ENCODE measurements at places on chromosomes 16 and 17.
A peak's percentile ranks its signal among the peaks of the same experiment; 100 is the strongest.

GRCh38 chr16:18829251-18829650 is 27.9 kb upstream of the ARL6IP1 start:
- DNase-seq = no peak

DNA sequence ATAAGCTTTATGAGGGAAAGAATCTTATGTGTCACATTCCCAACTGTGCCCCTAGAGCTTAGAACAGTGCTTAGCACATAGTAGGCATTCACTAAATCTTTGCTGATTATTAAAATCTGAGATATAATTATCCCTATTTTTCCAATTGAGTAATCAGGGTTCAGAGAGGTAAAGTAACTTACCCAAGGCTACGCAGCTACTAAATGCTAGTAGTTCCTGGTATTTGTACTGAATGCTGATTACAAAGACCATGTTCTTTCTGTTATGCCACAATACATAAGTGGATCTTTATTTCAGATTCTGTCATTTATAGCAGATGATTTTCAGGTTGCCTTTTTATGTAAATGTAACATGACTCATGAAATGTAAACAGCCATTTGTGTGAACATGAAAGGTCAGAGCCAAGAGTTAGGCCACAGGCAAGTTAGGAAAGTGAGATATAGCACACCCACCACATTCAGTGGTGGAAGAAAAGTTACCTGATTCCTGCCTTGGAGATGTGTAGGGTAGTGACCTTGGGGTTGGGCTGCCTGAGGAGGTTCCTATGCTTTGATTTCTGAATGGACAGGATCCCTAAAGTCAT is 77.2 kb downstream of the FTO start:
- DNase-seq = no peak

DNA sequence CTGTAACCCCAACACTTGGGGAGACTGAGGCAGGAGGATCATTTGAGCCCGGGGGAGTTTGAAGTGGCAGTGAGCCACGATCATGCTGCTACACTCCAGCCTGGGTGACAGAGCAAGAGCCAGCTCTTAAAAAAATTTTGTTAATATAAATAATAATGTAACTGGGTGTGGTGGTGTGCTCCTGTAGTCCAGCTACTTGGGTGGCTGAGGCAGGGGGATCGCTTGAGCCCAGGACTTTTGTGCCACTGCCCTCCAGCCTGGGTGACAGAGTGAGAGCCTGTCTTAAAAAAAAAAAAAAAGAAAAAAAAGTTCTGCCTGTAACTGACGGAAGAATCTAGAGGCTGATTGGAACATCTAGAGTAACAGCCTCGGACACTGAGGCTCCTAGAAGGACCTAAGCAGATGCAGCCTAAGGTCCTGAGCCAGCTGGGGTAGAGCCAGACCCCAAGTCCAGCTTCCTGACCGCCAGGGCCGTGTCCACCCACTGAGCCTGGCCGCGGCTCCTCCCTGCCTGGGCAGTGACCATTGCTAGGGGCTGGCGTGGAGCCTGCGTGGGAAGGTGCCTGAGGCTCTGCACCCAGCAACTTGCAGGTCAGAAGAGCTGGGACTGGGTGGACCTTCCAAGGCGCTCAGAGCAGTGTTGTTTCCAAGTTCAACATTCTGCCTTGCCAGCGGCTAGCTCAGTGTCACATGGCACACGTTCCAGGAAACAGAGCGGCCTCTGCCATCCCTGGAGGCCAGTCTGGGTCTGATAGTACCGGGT is 209.4 kb upstream of the CIBAR2 start:
- peak; percentile 69 for DNase-seq

- DNase-seq = no peak
These were observed 36.3 kb upstream of the PRSS54 start for GRCh38 chr16:58331024-58331707.

- DNase-seq = no peak
These were observed 163.2 kb downstream of the WSCD1 start for GRCh38 chr17:6233339-6233738.

GRCh38 chr17:40062329-40063186 is at the start of gene THRA:
TSS of gene THRA (plus strand) at chr17:40062965. CDS start at chr17:40074489, 11,524 bp downstream.
- peak; percentile 57 for DNase-seq

- DNase-seq = no peak
These were observed 220.2 kb upstream of the CDH8 start for GRCh38 chr16:62256406-62256805.

- DNase-seq = no peak
These were observed 68.3 kb upstream of the BCAR1 start for GRCh38 chr16:75319513-75320411.

- no peak for DNase-seq
These were observed 88.9 kb downstream of the C16orf78 start for GRCh38 chr16:49462362-49462988.

DNA sequence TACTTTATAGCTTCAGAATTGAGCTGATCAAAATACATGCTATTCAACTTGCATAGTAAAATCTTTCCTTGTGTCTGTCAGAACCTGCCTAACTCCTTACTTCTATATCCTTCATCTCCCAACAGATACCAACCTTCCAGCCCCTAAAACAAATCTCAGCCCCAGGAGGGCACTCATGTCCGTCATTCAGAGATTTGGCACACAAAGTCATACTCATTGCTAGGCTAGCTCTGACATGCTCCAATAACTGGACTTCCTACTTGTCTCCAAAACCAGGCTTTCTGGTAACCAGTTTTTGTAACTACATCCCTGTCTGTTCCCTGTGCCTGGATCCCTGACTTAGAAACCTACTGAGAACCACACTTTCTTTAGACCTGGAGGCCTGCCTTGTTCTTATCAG is 37.5 kb upstream of the DHX40 start:
- no peak for DNase-seq

GRCh38 chr17:6755731-6756184 is at the start of gene XAF1:
TSS of gene XAF1 (plus strand) at chr17:6756046. CDS start at chr17:6756079, 33 bp downstream.
- DNase-seq = peak; percentile 50

- no peak for DNase-seq
These were observed 6.6 kb upstream of the USP22 start for GRCh38 chr17:21049457-21049856.

DNA sequence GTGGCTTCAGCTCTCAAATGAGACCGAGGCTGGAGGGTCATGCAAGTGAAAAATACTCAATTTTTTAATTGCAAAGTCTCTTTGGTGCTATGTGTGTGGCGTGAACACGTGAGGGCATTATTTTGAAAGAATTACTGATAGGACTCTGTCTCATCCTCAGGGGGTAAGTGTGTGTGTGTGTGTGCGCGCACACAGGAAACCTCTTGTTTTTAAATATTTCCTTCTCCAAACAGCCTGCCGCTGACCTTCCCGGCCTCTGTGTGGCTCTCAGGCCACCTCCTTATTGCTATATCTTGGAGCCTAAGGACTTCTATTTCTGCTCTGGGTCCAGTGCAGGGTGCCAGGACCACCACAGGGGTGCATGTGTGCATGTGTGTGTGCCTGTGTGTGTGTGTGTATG is 99.7 kb downstream of the CMIP start:
- DNase-seq = no peak

- DNase-seq = peak; percentile 80
These were observed 114.1 kb downstream of the PITPNC1 start for GRCh38 chr17:67491009-67491680.

DNA sequence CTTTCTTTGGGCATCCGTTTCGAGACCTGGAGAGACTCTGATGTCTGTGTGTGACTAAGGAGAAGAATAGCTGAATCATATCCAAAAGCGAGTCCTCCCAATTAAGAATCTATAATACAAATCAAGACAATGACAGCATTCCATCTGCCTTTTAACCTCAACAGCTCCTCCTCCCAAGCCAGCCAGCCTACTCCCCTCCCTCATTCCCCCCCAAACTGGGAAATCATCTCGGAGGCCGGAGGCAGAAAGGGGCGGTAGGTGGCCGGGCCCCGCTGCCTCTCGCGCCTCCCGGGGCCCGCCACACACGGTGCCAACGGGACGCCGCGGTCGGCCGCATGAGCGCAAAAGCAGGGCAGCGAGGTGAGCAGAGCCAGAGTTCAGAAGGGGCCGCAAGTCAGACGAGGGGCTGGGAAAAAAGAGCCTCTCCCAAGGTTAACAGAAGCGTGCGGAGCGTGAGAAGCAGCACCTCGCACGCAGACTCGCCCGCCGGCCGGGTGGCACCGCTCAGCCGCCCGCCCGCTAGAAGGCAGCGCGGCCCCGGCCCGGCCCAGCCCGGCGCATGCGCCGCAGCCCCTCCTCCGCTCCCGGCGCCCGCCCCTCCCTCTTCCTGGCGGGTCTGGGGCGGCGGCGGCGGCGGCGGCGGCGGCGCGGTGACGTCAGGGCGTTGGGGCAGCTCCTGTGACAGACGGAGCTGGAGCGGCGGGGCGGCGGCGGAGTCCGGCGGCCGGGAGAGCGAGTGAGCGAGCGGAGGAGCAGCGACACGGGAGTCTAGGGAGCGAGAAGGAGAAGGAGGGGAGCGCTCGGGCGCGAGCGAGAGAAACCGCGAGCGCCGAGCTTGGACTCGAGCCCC is at the start of gene PAFAH1B1:
TSS of gene PAFAH1B1 (plus strand) at position 684 of the 850 bp plus-strand sequence. CDS start 44,635 bp downstream, outside the sequence.
- DNase-seq = peak; percentile 91

- DNase-seq = no peak
These were observed 79.2 kb downstream of the MYH11 start for GRCh38 chr16:15777533-15778203.

- DNase-seq = no peak
These were observed 135.9 kb upstream of the PSMD7 start for GRCh38 chr16:74160759-74161158.

GRCh38 chr17:76268015-76268749 is 3.0 kb downstream of the UBALD2 start:
- peak; percentile 70 for DNase-seq

DNA sequence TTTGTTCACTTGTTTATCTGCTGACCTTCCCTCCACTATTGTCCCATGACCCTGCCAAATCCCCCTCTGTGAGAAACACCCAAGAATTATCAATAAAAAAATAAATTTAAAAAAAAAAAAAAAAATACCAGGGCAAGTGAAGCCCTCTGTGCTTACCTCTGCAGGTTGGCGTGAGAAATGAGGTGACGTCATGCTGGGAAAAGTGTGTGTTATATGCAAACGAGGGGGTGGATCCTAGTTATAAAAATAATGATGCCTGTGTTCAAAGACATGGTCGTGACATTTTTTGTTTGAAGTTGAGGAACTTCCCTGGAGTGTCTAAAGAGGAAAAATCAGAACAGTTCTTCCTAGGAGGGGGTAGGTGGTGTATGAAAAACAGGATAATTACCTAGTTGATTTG is 20.2 kb downstream of the TMC7 start:
- DNase-seq = no peak

- no peak for DNase-seq
These were observed 806 bp downstream of the TBX21 start for GRCh38 chr17:47733674-47734410.

DNA sequence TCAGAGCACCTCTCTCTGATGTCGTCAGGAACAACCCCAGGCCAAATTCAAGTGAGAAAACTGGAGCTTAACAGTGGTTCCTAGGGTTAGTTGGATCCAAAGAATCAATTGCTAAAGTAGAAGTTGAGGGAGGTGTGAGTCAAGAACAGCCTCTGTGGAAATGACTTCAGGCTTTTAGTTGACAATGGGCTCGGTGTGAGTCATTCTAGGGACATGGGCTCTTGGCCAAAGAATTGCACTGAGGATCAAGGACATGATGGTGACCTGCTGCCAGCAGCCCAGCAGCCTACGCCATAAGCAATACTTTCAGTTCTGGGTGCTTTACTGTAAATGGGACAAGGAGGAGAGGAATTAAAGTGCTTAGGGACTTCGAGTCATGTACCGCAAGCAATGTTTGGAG is 32.1 kb upstream of the SMURF2 start:
- peak; percentile 38 for DNase-seq

DNA sequence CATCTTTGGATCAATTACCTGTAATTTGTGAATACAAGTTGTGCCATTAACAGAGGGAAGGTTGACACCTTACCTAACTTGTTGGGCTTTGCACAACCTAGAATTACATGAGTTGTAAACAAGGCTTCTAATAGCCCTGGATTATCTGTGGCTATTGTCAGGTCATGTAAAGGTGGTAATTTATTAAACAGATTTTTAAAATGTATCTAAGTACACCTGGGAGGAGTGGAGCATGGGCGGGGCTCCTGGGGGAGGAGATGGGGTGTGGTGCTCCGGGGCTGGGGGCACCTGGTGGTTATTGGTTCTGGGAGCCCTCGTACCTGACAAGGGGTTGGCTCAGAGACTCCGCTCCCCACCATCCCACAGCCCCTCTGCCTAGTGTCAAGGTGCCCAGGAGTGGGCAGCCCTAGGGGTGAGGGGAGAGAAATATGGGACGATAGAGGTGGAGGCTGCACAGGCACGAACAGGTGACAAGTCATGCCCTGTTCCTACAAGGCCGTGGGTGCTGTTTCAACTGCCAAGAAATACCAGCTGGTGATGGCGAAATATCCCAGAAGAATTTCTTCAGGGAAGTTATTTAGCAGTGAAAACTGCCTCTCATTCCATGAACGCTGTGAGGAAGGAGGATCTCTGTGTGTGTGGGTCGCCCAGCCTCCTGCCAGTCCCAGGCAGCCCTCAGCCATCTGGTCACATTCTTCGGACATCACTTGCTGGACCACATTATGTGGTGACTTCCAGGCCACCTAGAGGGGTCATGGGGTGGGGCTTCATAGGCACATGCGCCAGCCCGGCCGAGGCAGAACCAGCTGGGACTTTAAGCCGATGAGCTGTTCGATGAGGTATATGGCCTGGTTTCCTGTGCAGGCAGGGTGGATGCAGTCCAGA is 55.5 kb upstream of the IRX3 start:
- no peak for DNase-seq

DNA sequence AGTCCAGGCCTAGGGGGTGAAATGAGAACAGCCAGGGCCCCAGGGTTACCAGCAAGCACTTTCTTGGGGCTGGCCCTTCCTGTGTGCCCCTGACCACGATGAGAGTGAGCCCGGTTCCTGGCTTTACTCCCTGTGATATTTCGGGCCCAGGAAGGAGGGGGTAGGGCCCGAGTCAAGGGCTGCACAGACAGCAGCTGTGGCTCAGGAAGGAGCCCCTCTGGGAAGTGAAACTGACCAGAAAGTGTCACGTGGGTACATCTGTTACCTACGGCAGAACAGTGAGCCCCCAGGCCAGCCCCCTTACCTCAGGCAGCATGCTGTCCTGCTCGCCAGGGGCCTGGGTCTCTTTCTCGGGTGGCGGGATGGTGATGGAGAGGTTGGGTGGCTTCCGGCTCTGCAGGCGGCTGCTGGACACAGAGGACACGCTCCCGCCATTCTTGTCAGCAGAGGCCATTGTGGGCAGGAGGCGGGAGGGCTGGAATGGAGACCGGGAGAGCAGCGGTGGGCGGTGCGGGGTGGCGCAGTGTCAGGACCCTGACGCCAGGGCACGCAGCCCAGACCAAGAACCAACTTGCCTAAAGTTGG is 13.8 kb downstream of the AANAT start:
- no peak for DNase-seq

DNA sequence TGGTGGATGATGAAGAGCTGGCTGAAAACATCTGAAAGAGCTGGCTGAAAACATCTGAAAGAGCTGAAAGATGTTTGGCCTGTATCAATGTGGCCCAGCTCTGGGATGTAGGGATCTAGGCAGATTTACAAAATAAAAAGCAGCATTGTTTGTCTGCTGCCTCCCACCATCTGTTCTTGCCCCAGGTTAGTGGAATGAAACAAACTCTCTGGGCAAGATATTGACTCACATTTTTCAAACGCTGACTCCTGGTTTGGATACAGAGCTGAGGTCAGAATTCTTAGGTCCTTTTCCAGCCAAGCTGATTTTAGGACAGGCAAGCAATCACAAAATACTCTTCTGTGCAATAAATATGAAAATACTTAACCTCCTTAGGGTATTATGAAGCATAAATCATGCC is 139.0 kb downstream of the STX8 start:
- no peak for DNase-seq

Measured in left colon (tissue), 2 donors.